ENCODE measurements at places on chromosomes 3 and 15. TPM values are rescaled to one million over a fixed set of nuclear protein-coding genes. Genes with fewer than 3 reads are reported as not detected.

The PIGZ gene
- total RNA-seq, result 0.34 TPM

GRCh38 chr3:126551121-126551838 is 7.5 kb downstream of the C3orf22 start:
- DNase-seq, result no peak

The AP3B2 gene
- 0.46 TPM for total RNA-seq

The GOLGA6L4 gene
- 1.8 TPM for total RNA-seq

DNA sequence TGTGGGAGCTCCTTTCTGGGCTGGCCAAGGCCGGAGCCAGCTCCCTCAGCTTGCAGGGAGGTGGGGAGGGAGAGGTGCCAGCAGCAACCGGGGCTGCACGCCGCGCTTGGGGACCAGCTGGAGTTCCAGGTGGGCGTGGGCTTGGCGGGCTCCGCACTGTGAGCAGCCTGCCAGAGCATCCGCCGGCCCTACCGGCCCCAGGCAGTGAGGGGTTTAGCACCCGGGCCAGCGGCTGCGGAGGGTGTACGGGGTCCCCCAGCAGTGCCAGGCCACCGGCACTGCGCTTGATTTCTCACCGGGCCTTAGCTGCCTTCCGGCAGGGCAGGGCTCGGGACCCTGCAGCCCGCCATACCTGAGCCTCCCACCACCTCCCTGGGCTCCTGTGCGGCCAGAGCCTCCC is 651.0 kb upstream of the ARPP21 start:
- DNase-seq, result no peak

DNA sequence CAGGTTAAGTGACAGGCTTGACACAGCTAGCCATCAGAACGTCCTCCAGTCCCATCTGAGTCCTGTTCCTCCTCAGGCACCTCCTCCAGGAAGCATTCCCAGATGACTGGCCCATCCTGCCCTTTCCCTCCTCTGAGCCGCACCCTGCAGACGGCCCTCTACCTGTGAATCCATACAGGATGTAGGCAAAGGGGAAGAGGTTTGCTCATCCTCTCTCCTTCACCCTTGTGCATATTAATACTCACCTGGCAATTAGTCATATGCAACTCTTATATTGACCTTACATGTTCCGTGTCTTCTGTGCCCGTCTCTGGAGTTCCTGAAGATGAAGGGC is 61.9 kb downstream of the SMAD3 start:
- DNase-seq, result no peak

DNA sequence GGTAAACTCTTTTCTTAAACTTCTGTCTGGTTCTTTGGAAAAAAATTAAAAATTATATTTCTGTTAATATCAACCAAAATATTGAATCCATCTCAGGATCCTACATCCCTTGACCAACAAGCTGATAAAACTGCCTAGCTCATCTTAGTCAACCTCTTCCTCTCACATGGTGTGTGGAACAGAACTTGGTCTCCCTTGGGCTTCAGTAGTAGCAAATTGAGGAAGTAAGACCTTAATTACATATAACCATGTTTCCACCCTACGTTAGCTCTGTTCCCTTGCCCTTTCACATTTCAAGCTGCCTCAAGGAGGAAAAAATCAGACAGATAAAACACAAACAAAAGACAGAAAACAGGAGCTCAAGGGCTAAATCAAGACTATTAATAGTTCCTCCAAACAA is 116.4 kb downstream of the GREM1 start:
- DNase-seq, result no peak

DNA sequence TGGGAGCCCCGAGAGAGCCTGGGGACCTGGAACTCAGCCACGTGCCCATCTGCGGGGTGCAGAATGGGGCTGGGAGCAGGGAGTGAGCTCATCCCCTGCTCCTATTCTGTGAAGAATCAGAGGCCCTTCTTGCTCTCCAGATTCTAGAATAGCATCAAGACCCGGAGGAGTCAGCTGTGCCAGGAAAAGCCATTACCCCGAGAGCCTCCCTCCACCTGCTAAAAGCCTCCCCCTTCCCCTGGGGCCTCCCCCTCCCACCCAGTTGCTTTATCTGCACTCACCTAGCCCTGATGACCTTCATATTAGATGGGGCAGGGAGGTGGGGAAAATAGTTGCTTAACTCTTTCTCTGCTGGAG is 23.1 kb downstream of the CCDC33 start:
- DNase-seq, result no peak

The BNC1 gene
- not detected for total RNA-seq

DNA sequence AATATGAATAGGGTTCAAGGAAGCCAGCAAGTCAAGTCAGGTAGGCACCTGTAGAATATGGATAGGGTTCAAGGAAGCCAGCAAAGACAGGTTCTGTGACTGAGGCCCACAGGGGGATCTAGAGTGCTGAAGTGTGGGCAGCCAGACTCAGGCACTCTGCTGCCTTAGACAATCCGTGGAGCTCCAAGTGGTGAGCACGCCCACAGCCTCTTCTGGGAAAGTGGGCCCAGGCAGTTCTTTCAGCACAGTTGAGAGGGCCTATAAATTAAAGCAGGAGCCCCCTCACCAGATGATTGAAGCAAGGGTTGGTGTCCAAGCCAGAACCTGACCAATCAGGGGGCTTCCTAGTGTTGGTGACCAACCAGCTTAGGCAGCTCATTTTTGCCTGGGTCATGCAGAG is 51.0 kb downstream of the ANP32A start:
- no peak for DNase-seq

GRCh38 chr3:50876947-50877346 is 202.2 kb downstream of the DOCK3 start:
- no peak for DNase-seq

- DNase-seq, result peak; percentile 23
Observed at GRCh38 chr3:141845407-141846049, 30.9 kb upstream of the ATP1B3 start.

The KIF9 gene
- 3.2 TPM for total RNA-seq

GRCh38 chr3:52220380-52221026 is 4.9 kb downstream of the TLR9 start:
- DNase-seq, result peak; percentile 90

DNA sequence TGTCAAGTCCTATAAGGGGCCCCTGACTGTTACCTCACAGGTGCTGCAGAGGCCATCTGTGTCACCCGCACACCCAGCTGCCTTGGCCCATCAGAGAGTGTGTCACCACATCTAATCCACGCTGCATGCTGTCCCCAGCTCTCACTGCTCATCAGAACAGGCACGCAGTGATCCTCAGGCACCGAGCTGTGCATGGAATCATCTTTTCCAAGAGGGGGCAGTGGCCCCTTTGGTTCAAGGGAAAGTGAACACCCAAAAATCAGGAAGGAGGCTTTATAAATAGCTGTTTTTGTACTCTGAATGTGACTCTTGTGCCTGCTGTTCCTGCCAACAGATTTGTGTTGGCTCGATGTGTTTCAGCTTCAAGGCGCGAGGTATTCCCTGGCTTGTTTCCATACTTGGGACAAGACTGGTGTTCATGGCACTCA is 110.3 kb upstream of the ETV5 start:
- no peak for DNase-seq

- no peak for DNase-seq
Observed at GRCh38 chr15:76964157-76964556, 30.8 kb upstream of the PSTPIP1 start.

- no peak for DNase-seq
Observed at GRCh38 chr3:56754741-56755417, 46.9 kb downstream of the ARHGEF3 start.

DNA sequence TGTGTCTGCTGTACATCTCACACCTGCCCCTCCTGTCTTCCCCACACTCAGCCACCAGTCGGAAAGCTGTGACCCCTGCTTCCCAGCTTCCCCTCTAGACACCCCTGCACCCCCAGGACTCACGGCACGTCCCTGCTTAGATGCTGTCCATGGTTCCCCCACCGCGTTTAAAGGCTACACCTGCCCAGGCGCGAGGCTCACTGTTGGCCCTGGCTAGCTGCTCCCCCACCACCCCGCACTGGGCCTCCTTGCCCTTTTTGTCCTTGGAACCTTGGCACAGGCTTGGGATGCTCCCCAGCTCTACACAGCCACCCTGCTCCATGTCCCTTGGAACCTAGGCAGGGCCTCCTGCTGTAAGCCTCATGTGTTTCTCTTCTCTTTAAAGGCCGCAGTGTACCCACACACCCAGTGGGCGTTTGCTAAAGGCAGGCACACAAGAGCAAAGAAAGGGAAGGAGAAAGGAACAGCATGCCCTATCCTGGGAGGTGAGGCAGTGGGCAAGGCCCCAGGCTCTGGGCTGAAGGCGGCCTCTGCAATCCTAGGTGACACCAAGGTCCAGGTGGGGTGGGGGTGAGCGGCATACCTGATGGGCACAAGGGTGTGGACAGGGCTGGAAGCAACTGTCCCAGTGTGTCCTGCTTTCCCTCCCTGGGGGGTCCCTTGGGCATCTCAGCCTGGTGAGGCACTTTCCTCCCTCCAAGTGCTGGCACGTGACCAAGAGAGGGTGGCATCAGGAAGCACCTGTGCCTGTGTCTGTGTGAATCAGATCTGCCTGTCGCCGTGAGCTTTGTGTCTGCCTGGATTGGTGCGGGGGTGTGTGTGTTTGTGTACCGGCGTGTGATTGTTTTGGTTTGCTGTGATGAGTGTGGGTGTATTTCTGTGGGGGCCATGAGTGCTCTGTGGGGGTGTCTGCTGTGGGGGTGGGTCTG is 54.4 kb downstream of the TPRA1 start:
- no peak for DNase-seq

DNA sequence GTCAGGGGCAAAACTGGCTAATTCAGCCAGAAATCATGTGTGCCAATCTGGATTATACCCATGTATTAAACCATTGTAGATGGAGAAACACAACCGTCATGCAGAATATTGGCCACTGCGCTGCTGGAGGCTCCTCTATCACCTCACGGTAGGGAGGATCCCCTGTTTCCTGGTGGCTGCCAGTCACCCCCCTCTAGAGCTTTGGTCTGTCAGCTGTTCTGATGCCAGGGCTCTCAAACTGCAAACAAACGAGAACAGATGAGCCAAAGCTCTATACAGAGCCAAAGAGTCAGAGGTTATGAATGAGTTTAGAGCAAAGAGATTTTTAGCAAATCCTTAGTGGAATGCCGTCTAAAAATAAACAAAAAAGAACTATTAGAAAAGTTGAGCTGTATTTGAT is 62.5 kb downstream of the IL20RB start:
- no peak for DNase-seq

GRCh38 chr3:16089521-16089920 is 85.0 kb upstream of the GALNT15 start:
- no peak for DNase-seq

The LRRC15 gene
- not detected for total RNA-seq

The PLSCR5 gene
- not detected for total RNA-seq

DNA sequence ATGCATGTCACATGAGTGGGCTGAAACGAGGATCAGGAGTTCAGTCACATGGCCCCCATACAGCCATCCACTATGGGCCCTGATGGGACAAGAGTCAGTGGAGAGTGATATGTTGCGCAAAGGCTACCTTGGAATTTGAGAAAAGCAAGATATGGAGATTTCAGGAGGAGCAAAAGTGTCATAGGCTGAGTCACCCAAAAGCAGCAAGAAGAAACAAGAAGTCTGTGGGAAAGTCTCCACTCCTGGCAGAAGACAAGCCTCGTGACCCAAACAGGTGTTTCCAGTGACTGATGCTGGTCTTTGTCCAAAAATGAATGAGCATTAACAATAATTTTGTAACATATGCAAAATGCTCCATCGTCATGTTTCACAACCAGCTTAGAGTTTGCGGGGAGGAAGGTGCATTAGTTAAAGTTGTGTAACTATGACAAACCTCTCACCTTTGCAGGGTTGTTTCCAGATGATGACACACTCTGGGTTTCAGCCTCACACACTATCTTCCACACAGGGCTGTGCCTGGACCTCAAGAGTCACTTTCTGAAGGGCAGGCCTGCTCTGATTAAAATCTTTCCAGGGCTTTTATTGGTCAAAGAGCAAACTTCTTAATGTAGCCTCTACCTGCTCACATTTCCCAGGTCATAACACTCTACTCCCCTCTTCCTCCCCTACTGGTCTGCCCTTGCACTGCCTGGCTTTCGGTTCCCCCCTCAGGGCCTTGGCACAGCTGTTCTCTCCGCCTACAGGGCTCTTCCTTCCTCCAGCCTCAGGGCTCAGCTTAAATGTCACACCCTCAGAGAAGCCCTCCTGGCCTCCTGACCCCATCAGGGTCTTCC is 3.9 kb upstream of the DNASE1L3 start:
- no peak for DNase-seq

GRCh38 chr3:100420885-100421284 is 19.5 kb downstream of the LNP1 start:
- no peak for DNase-seq

DNA sequence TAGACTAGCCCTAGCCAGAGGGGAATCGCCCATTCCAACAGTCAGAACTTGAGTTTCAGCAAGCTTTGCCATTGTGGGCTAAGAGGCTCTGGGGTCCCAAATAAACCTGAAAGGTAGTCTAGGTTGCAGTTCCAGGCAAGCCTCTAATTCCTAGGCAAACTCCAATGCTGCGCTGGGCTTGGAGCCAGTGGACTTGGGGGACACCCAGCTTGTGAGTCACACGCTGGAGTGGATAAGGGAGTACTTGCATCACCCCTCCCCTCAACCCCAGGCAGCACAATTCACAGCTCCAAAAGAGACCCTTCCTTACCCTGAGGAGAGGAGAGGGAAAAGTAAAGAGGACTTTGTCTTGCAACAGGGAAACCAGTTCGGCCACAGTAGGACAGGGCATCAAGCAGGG is 105.2 kb upstream of the DPPA4 start:
- no peak for DNase-seq

- no peak for DNase-seq
Observed at GRCh38 chr3:152885076-152885475, 50.1 kb downstream of the P2RY1 start.

- DNase-seq, result peak; percentile 9
Observed at GRCh38 chr3:71111784-71112440, 471.6 kb downstream of the FOXP1 start.

- no peak for DNase-seq
Observed at GRCh38 chr3:197522881-197523441, 32.8 kb downstream of the BDH1 start.

DNA sequence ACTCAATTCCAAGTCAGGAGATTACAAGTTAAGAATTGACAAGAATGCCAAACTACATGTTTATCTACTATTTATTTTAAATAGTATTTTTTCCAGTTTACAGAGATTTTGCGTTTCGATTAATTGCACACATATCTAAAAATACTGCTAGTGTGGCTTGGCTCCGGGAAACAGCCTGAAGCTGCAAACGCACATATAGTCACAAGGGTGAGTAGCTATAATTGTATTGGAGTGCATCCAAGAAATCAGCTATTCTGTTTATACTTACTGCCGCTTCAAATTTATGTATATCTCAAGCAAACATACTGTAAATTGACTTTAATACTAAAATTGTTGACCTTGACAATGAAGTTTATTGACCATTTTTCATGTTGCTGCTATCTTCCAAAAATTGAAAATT is 77.0 kb upstream of the PLSCR5 start:
- DNase-seq, result no peak

DNA sequence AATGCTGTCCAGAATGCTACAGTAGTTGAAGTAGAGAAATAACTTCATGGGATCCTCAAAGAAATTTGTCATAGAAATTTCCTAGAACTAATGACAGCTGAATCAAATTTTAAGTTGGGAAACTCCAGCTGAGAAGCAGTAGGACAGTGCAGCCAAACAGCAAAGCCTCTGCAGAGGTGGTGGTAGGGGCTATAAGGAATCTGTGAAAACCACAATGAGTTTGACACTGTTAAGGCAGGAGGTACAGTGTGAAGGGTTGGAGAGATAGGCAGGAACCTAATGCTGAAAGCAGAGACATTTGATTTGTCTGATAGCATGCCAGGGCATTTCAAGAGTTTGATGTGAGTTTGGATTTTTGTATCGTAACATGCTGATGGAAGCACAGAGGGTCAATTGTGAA is 22.0 kb downstream of the ASTE1 start:
- no peak for DNase-seq

- DNase-seq, result no peak
Observed at GRCh38 chr3:8481380-8481779, 20.2 kb upstream of the LMCD1 start.

The CLDN1 gene
- total RNA-seq, result 0.43 TPM
